ENCODE measurements at places on chromosomes 6 and 20.

DNA sequence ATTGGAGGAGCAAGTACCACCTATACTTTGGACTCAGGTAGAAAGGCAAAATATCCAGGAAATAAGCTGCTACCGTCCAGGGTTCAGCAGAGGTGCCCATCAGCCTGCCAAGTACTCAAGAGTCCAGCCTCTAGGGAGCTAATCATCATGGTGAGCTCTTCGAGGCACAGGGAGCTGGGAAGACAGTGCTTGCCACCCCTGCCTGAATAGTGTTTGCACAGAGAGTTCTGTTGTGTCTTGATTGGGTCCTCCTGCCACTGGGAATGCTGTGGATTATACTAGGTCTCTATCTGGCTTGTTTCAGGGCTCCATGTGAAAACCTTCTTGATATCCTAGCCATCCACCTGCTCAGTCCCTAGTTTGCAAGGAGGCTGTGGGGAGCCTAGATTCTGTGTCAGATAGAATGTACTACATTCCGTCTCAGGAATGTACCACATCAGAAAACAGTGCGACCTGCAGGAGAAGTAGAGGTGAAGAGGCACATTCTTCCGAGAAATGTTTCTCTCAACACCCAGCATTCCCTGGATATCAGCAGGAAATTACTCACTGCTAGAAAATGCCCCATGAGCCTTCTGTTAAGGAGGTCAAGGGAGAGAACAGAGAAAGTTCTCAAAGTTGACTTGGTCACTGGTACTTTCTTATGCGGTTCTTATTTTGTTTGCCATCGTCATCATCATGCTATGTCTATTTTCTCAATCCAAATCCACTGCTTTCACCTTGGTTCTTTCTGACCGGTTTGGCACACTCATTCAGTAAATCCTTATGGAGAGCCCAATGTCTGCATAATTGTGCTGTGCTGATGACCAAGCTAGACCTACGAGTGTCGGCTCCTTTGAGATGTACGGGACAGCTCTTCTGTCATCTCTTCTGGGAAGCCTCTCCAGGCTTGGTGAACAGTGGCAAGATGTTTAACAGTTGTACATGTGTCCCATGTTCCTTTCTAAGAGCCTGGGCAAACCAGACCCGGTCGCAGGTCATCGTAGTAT is 30.7 kb downstream of the PTPN1 start:
- DNase-seq, result no peak

DNA sequence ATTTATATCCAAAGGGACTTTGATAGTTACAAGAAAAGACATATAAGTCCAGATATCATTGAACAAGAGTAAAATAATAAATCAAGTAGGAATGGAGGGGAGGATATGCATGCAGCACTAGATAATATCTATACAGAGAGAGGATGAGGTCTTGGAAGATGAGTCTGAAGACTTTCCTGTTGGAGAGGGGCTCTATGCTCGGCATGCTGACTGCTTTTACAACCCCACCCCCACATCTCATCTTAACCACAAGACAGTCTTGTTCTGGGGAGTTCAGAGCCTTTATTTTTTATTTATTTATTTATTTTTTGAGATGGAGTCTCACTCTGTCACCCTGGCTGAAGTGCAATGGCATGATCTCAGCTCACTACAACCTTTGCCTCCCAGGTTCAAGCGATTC is 48.4 kb upstream of the IER3 start:
- DNase-seq, result no peak

- DNase-seq, result no peak
Observed at GRCh38 chr6:135869857-135870256, 18.4 kb downstream of the PDE7B start.

- no peak for DNase-seq
Observed at GRCh38 chr6:170360476-170360875, 53.9 kb downstream of the FAM120B start.

DNA sequence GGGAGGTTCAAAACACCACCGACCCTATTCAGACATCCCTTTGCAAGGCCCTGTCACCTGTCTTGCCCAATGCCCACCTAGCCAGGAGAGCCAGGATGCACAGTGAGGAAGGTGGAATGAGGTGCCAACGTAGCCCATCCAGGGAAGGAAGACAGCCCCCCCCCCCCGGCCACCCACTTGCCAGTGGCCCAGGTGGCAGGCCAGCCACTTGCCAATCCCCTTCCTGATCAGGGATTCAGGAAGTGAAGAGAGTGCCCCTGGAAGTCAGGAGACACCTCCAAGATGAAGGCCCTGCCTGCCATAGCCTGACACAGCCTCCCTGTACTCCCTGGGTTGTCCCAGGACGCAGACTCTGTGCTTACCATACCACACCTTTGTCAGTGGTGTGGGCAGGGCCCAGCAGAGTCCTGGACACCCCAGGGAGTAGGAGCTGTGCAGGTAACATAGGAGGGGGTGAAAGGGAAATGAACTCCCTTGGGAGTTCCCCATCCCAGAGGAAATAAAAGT is 54.7 kb downstream of the MRPL14 start:
- no peak for DNase-seq

DNA sequence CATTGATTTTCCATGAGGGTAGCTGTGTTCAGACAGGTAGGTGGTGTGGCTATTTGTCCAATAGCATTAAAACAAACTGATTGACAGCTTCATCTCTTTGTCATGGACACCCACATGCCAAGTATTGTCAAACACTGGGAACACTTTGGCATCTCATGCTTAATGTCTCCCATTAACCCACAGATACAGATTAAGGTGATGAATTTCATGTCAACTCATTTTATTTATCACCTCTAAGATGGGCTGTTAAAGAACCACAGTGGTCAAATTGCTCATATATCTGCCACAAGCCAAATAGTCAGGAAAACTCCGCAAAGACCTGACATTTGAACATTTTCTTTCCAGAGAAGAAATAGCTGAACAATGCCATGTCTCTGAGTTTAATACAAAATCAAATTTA is 139.1 kb upstream of the SPTLC3 start:
- no peak for DNase-seq

DNA sequence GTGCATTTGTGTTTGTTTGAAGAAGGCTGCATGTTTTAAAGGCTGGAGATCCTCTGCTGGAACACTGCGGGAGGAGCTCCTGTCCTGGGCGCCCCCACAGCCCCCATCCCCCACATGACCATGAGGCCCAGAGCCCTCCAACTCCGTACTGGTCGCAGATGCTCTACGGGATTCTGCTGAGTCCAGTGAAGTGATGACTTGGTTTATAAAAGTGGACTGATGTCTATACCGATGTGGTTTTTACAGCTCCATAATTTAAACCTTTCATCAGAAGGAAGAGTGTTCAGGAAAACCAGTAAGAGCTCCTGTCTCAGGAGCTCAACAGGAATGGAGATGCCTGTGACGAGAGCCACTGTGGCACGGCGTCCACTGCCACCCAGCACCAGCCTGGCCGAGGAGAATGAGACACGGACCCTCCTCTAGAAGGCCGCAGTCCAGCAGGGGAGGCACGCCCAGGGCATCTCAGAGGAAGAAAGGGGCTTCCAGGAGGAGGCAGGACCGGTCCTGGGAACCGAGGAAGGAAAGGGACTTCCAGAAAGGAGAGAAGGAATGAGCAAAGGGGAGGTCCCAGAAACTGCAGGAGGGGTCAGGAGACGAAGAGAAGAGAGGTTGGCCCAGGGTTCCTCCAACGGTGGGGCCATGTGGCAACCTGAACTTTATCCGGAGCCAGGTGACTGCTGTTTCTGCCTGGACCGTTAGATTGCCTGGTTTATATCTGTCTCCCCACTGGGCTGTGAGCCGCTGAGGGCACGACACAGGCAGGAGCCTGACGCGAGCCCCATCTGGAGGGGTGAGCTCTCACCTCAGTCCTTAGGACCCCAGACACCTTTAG is 26.9 kb downstream of the BFSP1 start:
- DNase-seq, result no peak

DNA sequence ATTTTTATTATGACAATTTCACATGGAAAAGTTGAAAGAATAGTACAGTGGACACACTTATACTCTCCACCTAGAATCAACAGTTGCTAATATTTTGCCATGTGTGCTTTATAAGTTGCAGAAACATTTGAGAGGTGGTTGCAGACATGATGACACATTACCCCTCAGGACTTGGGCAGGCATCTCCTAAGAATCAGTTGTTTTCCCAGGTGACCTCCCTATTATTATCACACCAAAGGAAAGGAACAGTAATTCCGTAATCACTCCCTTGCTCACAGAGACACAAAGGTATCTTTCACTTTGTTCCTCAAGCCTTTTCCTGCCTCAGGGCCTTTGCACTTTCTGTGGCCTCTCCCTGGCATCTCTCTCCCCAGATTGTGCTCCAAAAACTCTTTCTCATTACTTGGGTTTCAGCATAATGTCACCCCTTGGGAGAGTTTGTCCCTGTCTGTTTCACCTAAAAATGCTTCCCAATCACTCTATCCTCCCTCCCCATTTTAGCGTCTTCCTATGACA is 5.9 kb upstream of the SULF2 start:
- no peak for DNase-seq

- DNase-seq, result no peak
Observed at GRCh38 chr6:156662025-156662445, 115.1 kb upstream of the ARID1B start.

Data from CD4-positive, alpha-beta T cell treated with Interleukin-12 subunit alpha and Interleukin-12 subunit beta, for 1 hour (primary cell).